Kidney (tissue), 22 donors: ENCODE measurements at places on chromosomes 12 and 14. TPM values are rescaled to one million over a fixed set of nuclear protein-coding genes. Genes with fewer than 3 reads are reported as not detected.

GRCh38 chr12:79707830-79708229, 17.1 kb upstream of the PAWR start:
- H3K36me3 ChIP-seq: no peaks in the 10 kb centered on the region
- H3K4me1 ChIP-seq: no peaks in the 10 kb centered on the region
- no peak overlapping the region for H3K4me3 ChIP-seq
- DNase-seq: no peak

DNA sequence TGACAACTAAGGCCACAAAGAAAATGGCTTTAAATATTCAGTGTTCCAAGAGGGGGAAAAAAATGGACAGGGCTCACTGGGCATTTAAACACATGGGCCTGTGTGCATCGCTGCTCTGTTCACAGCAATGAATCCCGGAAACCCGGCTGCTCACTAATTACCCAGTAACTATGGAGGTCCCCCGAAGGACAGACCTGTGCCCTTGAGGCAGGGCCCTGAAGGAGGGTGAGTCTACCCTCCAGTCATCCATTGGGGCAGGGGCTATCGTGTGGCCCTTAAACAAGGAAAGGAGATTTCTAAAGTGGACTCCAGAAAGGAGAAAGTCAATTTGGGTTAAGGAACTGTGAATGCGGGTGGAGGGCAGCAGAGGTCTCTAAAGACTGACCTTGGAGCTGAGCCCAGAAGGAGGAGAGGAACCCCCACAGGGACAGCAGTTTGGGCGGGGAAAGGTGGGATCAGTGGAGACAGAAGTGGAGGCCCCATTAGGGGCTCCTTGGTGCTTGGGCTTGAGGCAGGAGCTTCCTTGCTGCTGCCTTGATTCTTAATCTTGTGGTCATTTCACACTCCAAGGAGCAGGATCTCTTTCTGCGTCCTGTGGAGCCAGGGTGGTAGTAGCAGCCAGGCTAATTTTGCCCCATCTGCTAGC, 1.4 kb upstream of the CLMN start:
- H3K27me3 ChIP-seq: no peaks in the 10 kb centered on the region
- H3K36me3 ChIP-seq: no peaks in the 10 kb centered on the region
- H3K27ac ChIP-seq: peak overlapping the region; percentile 92
- H3K4me1 ChIP-seq: peaks cover 22% of the 10 kb centered on the region

- no peaks in the 10 kb centered on the region for H3K36me3 ChIP-seq
- H3K4me1 ChIP-seq: peaks cover 4% of the 10 kb centered on the region
- no peaks in the 10 kb centered on the region for H3K27me3 ChIP-seq
- DNase-seq: no peak
Observed at GRCh38 chr14:60622917-60623257, 26.4 kb downstream of the SIX1 start.

DNA sequence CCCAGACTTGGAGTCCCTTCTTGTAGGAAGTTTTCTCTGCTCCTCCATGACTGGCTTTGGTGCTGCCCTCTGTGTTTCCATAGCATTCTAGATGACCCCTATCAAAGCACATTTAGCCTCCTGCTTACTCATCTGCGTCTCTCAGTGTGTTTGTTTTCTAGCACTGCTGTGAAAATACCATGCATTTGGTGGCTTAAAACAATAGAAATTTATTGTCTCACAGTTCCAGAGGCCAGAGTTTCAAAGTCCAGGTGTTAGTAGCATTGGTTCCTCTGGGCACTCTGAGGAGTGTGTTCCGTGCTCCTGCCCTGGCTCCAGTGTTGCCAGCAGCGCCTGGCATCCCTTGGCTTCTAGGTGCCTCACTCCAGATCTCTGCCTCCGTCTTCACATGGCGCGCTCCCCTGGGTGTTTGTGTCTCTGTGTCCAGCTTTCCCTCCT, 86.1 kb downstream of the CACNA1C start:
- no peaks in the 10 kb centered on the region for H3K36me3 ChIP-seq
- H3K27me3 ChIP-seq: no peaks in the 10 kb centered on the region
- no peak overlapping the region for H3K27ac ChIP-seq
- DNase-seq: no peak
- no peaks in the 10 kb centered on the region for H3K4me1 ChIP-seq

GRCh38 chr14:61132894-61133293, 148.2 kb downstream of the TMEM30B start:
- H3K27me3 ChIP-seq: no peaks in the 10 kb centered on the region
- no peak overlapping the region for H3K4me3 ChIP-seq
- no peak for DNase-seq
- no peak overlapping the region for H3K27ac ChIP-seq
- H3K4me1 ChIP-seq: no peaks in the 10 kb centered on the region
- H3K36me3 ChIP-seq: no peaks in the 10 kb centered on the region

DNA sequence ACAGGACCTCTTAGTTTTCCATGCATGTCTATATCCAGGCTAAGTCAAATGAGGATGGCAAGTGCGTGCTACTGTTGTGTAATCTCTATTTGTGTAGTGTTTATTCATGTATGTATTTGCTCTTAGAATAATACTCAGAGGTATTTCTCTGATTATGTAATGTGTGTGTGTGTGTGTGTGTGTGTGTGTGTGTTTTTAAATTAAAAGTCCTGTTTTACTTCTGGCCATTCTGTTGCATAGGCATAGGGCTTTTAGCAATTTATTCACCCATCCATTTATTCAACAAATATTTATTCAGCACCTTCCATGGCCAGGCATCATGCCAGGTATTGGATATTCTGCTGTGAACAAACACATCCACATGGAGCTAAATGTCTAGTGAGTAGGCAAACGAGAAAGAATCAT, 63.5 kb downstream of the PELI2 start:
- no peaks in the 10 kb centered on the region for H3K36me3 ChIP-seq
- no peak overlapping the region for H3K4me3 ChIP-seq
- H3K4me1 ChIP-seq: no peaks in the 10 kb centered on the region
- DNase-seq: no peak

DNA sequence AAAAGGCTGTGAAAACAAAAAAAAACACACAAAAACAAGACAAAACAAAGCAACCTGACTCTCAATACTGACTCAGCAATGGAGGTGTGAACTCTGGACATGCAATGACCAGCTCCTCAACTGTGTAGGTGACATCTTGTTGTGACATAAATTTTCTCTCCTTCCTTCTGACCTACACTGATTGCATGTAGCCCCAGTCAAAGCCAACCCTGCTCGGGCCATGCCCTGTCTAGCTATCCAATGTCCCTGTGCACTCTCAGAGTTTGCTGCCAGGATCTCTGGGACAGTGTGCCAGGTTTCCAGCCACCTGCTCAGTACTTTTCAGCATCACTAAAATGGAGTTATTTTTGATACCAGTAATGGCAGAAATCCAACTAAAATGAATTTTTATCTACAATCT, 18.9 kb upstream of the CRACR2A start:
- H3K4me1 ChIP-seq: no peaks in the 10 kb centered on the region
- H3K4me3 ChIP-seq: no peak overlapping the region
- H3K27me3 ChIP-seq: no peaks in the 10 kb centered on the region
- H3K36me3 ChIP-seq: no peaks in the 10 kb centered on the region
- no peak overlapping the region for H3K27ac ChIP-seq

DNA sequence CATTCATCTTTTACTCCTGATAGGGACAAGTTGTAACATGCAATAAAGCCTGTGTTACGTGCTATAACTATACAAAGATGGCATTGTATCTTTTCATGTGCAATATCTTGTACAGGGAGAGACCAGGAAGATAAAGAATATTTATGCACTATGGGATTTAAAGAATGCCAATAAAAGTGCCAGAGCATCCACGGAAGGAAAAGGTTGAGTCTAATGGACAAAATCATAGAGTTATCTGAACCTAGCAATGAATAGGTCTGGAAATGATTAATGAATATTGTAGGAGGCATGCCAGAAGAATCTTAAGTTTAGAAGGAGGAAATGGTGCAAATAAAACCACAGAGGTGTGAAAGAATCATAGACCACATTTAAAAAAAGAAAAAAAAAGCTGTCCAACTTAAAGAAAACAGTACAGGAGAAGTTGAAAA, 263.9 kb downstream of the KCNC2 start:
- no peaks in the 10 kb centered on the region for H3K36me3 ChIP-seq
- no peaks in the 10 kb centered on the region for H3K4me1 ChIP-seq
- H3K4me3 ChIP-seq: no peak overlapping the region
- peak; percentile 55 for DNase-seq

DNA sequence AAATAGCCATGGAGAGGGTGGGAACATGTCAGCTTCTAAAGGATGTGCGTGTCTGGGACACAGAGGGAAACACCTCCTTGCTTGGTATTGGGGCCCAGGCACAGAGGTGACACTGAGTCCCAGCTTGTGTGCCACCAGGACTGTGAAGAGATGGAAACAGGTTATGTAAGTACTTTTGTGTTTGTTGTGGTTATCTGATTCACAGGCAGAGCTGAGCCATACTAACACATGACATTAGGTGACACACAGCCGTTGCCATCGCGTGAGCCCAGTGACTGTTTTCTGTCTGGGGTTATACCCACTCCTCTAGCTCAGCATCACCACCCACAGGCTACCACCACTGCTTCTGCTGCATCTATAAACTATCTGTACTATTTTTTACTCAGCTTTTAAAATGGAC, 12.1 kb upstream of the FLVCR2 start:
- no peak overlapping the region for H3K4me3 ChIP-seq
- no peak overlapping the region for H3K27ac ChIP-seq
- no peaks in the 10 kb centered on the region for H3K27me3 ChIP-seq
- no peaks in the 10 kb centered on the region for H3K36me3 ChIP-seq
- H3K4me1 ChIP-seq: peaks cover 2% of the 10 kb centered on the region

DNA sequence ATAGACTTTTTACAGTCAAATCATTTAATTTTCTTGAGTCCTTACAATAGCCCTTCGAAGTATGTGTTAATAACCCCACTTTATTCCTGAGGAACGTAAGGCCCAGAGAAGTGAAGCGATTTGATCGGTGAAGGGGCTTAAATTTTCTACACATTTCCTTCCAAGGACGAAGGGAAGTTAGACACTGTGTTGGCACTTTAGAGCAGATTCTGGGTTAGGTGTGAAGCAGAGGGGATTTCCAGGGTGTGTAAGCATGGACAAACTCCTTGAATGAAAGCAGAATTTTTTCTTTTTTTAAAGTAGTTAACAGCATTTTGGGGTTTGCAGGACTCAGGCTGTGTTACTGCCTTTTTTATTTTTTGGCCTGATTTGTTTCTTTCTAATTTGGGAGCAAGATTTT, 38.9 kb downstream of the PRORP start:
- no peak for DNase-seq
- peaks cover 4% of the 10 kb centered on the region for H3K36me3 ChIP-seq
- H3K4me3 ChIP-seq: no peak overlapping the region

DNA sequence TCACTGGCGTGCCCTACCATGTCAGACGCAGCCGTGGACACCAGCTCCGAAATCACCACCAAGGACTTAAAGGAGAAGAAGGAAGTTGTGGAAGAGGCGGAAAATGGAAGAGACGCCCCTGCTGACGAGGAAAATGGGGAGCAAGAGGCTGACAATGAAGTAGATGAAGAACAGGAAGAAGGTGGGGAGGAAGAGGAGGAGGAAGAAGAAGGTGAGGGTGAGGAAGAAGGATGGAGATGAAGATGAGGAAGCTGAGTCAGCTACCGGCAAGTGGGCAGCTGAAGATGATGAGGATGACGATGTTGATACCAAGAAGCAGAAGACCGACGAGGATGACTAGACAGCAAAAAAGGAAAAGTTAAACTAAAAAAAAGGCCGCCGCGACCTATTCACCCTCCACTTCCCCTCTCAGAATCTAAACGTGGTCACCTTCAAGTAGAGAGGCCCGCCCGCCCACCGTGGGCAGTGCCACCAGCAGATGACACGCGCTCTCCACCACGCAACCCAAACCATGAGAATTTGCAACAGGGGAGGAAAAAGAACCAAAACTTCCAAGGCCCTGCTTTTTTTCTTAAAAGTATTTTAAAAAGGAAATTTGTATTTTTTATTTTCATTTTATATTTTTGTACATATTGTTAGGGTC, 13.2 kb downstream of the TRIP11 start:
- no peaks in the 10 kb centered on the region for H3K4me1 ChIP-seq
- peaks cover 2% of the 10 kb centered on the region for H3K36me3 ChIP-seq
- H3K27ac ChIP-seq: no peak overlapping the region
- H3K27me3 ChIP-seq: no peaks in the 10 kb centered on the region

GRCh38 chr14:83913476-83913875, 1616.5 kb upstream of the FLRT2 start:
- no peaks in the 10 kb centered on the region for H3K36me3 ChIP-seq
- no peaks in the 10 kb centered on the region for H3K27me3 ChIP-seq
- no peak overlapping the region for H3K4me3 ChIP-seq
- DNase-seq: no peak
- H3K27ac ChIP-seq: no peak overlapping the region

DNA sequence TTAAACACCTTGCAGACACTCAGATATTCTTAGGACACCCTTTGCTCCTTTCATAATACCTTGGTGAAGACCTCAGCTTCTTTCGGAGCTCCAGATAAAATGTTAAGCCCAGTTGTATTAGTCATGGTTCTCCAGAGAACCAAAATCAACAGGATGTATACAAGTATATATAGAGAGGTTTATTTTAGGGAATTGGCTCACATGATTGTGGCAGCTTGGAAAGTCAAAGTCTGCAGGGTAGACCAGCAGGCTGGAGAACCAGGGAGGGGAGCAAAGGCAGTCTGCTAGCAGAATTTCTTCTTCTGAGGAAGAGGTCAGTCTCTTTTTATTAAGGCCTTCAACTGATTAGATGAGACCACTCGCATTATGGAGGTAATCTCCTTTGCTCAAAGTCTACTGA, 6.9 kb upstream of the IGF1 start:
- H3K4me1 ChIP-seq: peaks cover 2% of the 10 kb centered on the region
- no peaks in the 10 kb centered on the region for H3K36me3 ChIP-seq
- no peak overlapping the region for H3K4me3 ChIP-seq
- no peak for DNase-seq
- no peaks in the 10 kb centered on the region for H3K27me3 ChIP-seq

DNA sequence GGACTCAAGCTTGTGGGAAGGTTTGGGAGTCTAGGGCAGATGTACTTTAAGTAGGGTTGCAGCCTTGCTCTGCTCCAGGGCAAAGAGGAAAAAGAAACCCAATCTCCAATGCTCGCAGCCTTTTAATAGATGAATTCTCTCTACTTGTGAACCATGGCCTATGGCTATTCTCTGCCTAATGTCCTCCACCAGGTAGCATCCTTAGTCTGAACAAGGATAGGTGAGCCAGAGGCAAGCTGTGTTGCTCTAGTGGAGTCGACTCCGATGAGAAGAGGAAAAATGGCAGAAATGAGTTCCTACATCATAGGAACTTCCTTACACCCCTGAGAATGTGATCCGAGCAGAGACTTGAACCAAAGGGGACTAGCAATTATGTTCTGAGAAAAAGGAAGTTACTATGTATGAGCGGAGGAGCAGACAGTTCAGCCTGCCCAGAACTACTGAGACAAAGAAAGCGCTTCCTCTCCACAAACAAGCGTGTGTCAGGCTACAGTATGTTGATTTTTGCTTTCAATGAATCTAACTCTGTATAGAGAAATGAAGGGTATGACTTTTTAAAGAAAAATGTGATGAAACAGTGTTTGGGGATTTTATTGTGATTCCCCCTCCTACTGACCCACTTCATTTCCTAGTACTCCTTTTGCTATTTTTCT, 153.6 kb upstream of the ARID2 start:
- H3K4me3 ChIP-seq: no peak overlapping the region
- DNase-seq: no peak
- H3K36me3 ChIP-seq: no peaks in the 10 kb centered on the region
- H3K27ac ChIP-seq: no peak overlapping the region
- no peaks in the 10 kb centered on the region for H3K4me1 ChIP-seq
- no peaks in the 10 kb centered on the region for H3K27me3 ChIP-seq

- no peaks in the 10 kb centered on the region for H3K36me3 ChIP-seq
- H3K27ac ChIP-seq: no peak overlapping the region
- H3K27me3 ChIP-seq: no peaks in the 10 kb centered on the region
- H3K4me3 ChIP-seq: no peak overlapping the region
- peaks cover 13% of the 10 kb centered on the region for H3K4me1 ChIP-seq
- peak; percentile 26 for DNase-seq
Observed at GRCh38 chr14:95250936-95251335, 68.8 kb downstream of the CLMN start.

The CHGA gene
- total RNA-seq: 0.38 TPM

The FBRSL1 gene
- total RNA-seq: 44.7 TPM

The OTX2 gene
- total RNA-seq: not detected

The ACOT6 gene
- not detected for total RNA-seq

The NEDD8 gene
- 145 TPM for total RNA-seq

The PZP gene
- 0.31 TPM for total RNA-seq

The PRB2 gene
- not detected for total RNA-seq
